ENCODE measurements at places on chromosomes 5 and 9.

- DNase-seq: no peak
Measured at GRCh38 chr5:176733406-176734262, 76.7 kb upstream of the UNC5A start.

GRCh38 chr5:170429014-170429413 is 39.8 kb upstream of the KCNMB1 start:
- peak; percentile 15 for DNase-seq

DNA sequence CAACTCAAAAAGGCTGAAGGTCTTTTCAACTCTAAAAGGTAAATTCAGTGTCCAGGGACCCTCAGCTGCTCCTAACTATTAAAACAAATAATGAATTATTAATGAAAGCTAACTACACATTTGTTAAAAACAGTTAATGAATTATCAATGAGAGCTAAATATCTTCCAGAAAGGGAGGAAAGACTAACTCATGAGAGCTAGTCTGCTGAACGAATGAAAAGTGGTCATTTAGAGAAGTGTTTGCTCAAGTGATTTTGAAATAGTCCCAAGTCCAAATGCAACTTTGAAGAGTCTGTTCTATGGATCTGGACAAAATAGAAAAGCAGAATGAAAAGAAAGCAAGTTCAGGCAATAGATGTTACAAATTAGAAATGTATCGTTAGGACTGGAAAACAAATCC is 133.9 kb upstream of the SPEF2 start:
- DNase-seq: no peak

GRCh38 chr5:176730815-176731475 is 79.4 kb upstream of the UNC5A start:
- no peak for DNase-seq

DNA sequence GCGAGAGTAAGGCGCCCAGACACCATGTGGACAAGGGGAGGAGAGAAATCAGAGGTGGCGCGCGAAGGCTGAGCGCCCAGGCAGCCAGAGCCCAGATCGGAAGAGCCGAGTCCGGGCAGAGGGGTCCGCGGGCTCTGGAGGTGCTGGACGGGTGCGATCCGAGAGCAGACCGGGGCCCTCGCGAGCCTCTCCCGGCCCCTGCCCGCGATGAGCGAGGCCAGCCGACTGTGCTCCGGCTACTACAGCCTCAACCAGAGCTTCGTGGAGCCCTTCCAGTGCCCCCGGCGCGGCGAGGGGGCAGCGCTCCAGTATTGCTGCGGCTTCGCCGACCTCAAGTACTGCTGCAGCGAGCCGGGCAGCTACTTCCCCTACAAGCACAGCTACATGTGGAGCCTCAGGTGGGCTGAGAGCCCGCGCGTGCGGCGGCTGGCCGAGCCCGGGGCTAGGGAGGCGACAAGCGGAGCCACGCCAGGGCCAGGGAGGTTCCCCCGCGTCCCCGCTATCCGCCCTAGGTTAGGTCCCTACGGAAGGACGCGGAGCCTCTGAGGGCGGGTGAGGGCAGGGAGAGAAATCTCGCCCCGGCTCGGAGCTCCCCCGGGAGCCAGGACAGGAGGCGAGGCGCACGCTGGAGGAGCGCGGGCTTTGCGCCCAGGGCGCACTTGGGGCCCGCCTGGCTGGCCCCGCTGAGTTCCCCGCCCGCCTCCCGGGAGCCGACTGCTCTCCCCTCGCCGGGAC is at the start of gene SHISAL2B:
TSS of gene SHISAL2B (plus strand) at position 87 of the 735 bp plus-strand sequence. CDS start at position 208, 121 bp downstream.
- peak; percentile 21 for DNase-seq

DNA sequence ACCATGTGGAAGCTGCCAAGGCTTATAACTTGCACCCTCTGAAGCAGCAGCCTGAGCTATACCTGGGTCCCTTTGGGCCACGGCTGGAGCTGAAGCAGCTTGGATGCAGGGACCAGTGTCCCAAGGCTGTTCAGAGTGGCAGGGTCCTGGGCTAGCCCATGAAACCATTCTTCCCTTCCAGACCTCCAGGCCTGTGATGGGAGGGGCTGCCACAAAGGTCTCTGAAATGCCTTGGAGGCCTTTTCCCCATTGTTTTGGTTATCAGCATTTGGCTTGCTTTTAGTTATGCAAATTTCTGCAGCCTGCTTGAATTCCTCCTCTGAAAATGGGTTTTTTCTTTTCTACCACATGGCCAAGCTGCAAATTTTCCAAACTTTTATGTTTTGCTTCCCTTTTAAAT is 433.7 kb upstream of the ACO1 start:
- DNase-seq: no peak

DNA sequence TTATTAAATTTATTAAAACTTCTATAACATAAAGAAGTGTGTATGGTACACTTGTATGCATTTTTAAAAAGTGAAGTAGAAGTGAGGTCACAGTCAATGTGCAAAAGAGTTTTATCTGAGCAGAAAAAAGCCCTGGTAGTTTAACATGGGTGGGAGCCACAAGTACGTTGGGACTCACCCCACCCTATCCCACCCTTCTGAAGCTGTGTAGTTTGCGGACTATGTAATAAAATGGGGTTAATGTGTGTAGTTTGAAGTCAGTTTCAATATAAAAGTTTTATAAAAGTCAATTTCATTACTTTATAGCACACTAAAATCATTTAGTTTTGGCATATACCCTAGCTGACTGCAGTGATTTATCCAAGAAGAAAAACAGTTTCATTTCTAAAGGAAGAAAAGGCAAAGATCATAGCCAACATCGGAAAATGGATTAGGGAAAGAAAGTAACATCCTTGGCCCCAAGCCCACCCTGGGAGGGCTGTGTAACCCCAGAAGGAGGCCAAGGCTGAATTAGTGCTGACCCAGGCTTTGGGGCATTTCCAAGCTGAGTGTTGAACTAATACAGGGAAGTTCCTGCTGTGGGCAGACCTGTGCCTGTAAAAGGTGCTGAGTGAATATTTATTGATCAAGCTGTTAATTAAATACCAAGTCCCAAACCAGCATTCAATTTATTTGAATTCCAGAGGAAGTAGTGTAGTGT is 398.6 kb upstream of the ADAMTSL1 start:
- no peak for DNase-seq

GRCh38 chr9:133707763-133708245 is 30.3 kb downstream of the SARDH start:
- no peak for DNase-seq

- no peak for DNase-seq
Measured at GRCh38 chr9:120928015-120928482, 1.5 kb upstream of the TRAF1 start.

All from EH (cell line).